ENCODE measurements at places on chromosomes 4 and X.

DNA sequence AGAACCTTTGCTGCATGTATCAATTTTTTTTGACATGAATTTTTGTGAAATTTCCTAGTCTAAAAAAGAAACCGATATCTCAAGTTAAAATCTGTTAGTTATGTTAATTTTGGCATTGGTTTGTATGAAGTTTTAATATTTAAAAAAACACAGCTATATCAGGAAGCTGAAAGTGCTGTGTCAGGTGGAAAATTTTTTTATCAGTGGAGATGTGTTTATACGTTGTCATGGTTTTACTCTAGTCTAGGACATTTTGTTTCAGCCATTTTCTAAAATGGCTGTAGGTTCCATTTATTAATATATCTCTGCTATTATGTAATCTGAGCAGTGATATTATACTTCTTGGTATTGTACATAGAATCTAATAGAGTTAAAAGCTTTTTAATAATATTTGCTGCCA, 34.2 kb downstream of the OCRL start:
- no peak for DNase-seq

DNA sequence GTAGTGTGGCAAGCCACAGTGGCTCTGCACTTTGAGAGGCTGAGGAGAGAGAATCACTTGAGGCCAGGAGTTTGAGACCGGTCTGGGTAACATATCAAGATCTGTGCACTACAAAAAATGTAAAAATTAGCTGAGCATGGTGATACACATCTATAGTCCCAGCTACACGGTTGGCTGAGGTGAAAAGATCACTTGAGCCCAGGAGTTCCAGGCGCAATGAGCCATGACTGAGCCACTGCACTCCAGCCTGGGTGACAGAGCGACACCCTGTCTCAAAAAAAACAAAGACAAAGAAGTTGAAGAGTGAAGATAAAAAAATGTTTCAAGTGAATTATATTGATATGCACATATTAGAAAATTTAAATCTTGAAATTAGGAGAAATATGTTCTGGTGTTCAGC, 46.3 kb downstream of the SULT1B1 start:
- DNase-seq: no peak

DNA sequence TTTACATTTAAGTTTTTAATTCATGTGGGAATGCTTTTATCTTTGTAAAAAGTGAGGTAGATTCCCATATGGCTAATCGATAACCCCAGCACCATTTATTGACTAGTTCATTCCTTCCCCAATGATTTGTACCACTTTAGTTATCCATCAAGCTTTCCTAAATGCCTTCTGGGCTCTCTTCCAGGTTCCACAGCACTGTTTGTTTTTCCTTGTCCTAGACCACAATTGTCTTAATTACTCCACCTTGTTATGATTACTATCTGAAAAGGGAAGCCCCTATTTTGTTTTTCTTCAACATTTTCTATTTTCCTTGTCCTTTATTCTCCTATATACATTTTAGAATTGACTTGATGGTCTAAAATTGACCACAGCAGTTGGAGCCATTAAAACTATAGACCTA, 48.5 kb upstream of the GPRIN3 start:
- DNase-seq: peak; percentile 23

- no peak for DNase-seq
Measured at GRCh38 chrX:68789966-68790365, 38.9 kb upstream of the EFNB1 start.

- DNase-seq: no peak
Measured at GRCh38 chr4:33512397-33512796, 2731.9 kb downstream of the ARAP2 start.

Data from epithelial cell of proximal tubule (primary cell).